ENCODE measurements at places on chromosomes 6 and 20. TPM values are rescaled to one million over a fixed set of nuclear protein-coding genes. Genes with fewer than 3 reads are reported as not detected.
A peak's percentile ranks its signal among the peaks of the same experiment; 100 is the strongest.

XKR7 gene
- total RNA-seq: not detected

DDRGK1 gene
- 46.2 TPM for total RNA-seq

OR2H1 gene
- total RNA-seq: not detected

HSD17B8 gene
- total RNA-seq: 1.2 TPM

RNASET2 gene
- 9.8 TPM for total RNA-seq

MTFR2 gene
- 4.5 TPM for total RNA-seq

- no peak for DNase-seq
Measured at GRCh38 chr20:36991703-36992102, 40.2 kb upstream of the SAMHD1 start.

DNA sequence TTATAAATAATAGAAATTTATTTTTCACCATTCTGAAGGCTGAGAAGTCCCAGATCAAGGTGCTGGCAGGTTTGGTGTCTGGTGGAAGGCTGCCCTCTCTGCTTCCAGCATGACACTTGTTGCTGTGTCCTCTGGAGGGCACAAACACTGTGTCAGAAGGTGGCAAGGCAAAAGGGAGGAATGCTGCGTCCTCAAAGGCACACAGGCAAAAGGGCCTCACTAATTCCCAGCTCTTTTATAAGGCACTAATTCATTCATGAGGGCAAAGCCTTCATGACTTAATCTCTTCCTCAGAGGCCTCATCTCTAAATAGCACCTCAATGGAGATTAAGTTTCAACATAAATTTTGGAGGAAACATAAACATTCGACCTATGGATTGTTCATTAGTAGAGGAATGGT lies 209.5 kb upstream of the SMLR1 start:
- DNase-seq: no peak

GRCh38 chr6:27986928-27987725 lies 30.1 kb downstream of the OR2B6 start:
- no peak for DNase-seq

- no peak for DNase-seq
Measured at GRCh38 chr20:50322703-50323131, 132.1 kb downstream of the CEBPB start.

GRCh38 chr6:163436843-163437242 lies 22.3 kb downstream of the QKI start:
- no peak for DNase-seq

DNA sequence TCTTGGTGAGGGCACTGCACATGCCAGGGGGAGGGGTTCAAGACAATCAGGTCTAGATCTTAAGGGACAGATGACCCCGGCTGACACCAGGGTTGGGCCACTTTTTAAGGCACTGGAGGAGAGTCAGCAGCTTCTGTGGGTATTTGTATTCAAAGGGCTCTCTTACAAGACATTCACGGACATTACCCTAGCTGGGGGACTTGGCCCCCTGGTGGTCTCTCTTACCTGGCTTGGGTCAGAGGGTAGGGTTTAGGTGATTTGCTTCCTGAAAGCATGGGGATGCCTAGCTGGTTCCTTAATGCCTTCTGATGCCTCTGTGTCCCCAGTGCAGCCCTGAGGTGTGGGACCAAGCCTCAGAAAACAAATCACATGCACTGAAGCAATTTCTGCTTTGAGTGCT lies 354.7 kb downstream of the CDC5L start:
- no peak for DNase-seq

- DNase-seq: no peak
Measured at GRCh38 chr20:46639587-46639986, 11.7 kb downstream of the SLC13A3 start.

- DNase-seq: no peak
Measured at GRCh38 chr20:52145587-52145986, 46.0 kb downstream of the ZFP64 start.

- no peak for DNase-seq
Measured at GRCh38 chr20:48478806-48479585, 348.8 kb downstream of the PREX1 start.

DNA sequence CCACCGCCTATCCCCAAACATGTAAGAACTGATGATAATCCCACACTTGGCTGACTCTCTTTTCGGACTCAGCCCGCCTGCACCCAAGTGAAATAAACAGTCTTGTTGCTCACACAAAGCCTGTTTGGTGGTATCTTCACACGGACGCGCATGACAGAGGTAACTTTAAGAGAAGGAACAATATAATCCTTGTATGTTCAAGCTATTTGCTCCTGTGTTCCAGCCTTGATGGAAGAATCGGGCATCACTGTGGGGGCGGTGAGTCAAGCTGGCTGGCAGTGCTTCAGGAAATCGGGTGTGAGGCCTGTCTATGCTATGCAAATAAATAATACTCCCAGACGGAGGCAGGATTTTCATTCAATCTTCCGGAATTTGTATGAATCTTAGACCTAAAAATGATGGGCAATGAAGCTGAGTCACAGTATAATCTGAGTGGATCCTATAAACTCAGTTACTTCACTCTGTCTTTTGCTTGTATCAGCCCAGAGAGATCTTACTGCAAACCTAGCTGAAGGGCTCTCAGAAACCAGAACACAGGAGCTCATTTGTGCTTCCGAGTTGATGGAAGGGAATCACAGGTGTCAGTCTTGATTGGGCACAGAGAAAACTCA lies 45.2 kb upstream of the NT5E start:
- peak; percentile 51 for DNase-seq

DNA sequence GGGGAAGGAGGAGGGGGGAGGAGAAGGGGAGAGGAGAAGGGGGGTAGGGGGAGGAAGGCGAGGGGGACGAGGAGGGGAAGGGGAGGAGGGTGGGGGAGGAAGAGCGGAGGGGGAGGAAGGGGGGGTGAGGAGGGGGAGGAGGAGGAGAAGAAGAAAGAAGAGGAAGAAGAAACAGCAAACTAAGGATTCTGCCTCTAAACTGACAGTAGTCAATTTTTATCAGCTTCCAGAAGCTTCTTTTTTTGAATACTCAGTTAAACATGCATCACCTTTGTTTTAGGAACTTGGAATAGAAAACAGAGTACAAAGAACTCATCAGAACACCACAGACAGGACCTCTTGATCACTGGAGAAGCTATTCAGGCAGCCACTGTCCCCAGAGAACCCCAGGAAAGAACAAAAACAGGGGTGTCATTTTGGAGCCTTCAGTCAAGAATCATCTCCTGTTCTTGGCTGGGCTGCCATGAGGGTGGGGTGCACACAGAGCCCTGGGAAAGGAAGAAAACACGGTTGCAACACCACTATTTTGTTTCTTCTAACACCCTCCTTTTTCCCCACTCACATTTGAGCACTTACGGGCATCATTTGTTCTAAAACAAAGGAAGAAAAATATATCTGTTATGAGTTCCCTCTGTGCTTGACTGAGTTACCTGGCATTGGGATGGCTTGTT lies 67.4 kb downstream of the TMEM170B start:
- no peak for DNase-seq

GRCh38 chr6:105839266-105839665 lies 246.9 kb upstream of the PRDM1 start:
- no peak for DNase-seq

- no peak for DNase-seq
Measured at GRCh38 chr6:109442393-109442924, 1.9 kb downstream of the SMPD2 start.

GRCh38 chr6:43170417-43170930 lies 595 bp upstream of the SRF start:
- DNase-seq: peak; percentile 89

Data from H4 (cell line).